Tibial nerve (tissue), 4 donors: ENCODE measurements at places on chromosomes 4 and X. TPM values are rescaled to one million over a fixed set of nuclear protein-coding genes. Genes with fewer than 3 reads are reported as not detected.

The SPANXN2 gene
- total RNA-seq: not detected

The FGFR3 gene
- 5.7 TPM for total RNA-seq

DNA sequence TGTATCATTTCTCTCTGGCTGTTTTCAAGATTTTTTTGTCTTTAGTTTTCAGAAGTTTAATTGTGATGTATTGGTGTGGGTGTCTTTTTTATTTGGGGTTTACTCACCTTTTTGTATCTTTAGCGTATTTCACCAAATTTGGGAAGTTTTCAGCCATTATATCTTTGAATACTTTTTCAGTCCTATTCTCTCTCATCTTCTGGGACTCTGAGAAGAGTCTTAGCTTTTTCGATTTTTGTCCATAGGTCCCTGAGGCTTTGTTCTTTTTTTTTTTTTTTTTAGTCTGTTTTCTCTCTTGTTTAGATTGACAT is 23.8 kb downstream of the KDM6A start:
- no peaks in the 10 kb centered on the region for H3K27me3 ChIP-seq
- peaks cover 9% of the 10 kb centered on the region for H3K4me1 ChIP-seq
- H3K27ac ChIP-seq: no peak overlapping the region
- H3K4me3 ChIP-seq: no peak overlapping the region

- no peak overlapping the region for H3K4me3 ChIP-seq
- no peaks in the 10 kb centered on the region for H3K4me1 ChIP-seq
- no peak overlapping the region for H3K27ac ChIP-seq
- H3K36me3 ChIP-seq: no peaks in the 10 kb centered on the region
These were observed 737.5 kb upstream of the NDST4 start for GRCh38 chr4:115850799-115851509.

The FRMD7 gene
- total RNA-seq: not detected

DNA sequence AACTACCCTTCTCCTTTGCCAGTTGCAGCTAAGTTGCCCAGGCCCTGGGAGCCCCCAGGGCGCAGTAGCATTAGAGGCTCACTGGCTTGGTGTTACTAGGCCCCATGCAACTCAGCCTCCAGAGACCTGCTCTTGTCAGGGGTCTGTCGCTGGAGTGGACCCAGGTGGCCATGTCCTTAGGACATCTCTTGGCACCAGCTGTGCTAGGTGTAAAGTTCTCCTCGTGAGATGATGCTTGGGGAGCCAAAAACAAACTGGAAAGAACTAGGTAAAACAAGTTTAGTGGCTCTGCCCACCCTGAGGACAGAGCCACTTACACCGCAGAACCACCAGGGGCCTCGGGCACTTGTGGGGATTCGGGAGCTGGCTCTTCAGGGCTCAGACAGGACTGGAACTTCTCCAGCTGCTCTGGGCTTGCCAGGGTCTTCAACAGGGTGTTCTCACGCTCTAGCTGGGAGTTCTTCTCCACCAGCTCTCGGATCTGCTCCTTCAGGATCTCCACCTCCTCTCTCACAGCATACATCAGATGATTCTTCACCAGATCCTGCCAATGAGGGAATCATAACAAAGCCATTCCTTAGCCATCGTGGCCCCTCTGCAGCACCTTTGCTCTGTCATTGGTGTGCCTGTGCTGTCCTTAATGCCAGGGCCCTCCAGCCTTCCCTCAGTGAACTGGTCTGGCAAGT is 61.2 kb downstream of the TSC22D3 start:
- DNase-seq: no peak
- H3K4me1 ChIP-seq: peaks cover 22% of the 10 kb centered on the region
- peaks cover 38% of the 10 kb centered on the region for H3K27me3 ChIP-seq
- peak overlapping the region; percentile 80 for H3K4me3 ChIP-seq
- peaks cover 8% of the 10 kb centered on the region for H3K36me3 ChIP-seq

The CTSO gene
- total RNA-seq: 8.7 TPM

The CCDC158 gene
- 0.42 TPM for total RNA-seq

DNA sequence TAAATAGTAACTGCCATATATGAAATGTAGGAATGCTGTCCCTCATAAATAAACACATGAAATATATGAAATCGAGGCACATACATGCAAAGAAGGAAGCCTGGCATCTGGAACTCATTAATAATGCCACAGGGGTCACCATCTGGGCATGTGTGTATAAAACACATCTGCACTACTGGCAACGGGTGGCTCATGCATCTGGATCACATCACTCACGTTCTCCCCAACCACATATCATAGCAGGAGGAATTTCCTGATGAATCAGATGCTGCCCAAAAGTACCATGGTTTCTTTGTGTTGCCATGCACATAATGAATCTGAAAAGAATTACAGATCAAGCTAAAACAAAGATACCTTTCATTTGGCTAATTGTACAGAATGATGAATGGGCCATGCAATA is 28.6 kb downstream of the RNF175 start:
- no peak overlapping the region for H3K27ac ChIP-seq
- H3K36me3 ChIP-seq: no peaks in the 10 kb centered on the region
- H3K27me3 ChIP-seq: no peaks in the 10 kb centered on the region
- no peak for DNase-seq
- no peaks in the 10 kb centered on the region for H3K4me1 ChIP-seq

The CT45A1 gene
- total RNA-seq: not detected

The NUDT10 gene
- total RNA-seq: 0.98 TPM
